Activated naive CD8-positive, alpha-beta T cell treated with anti-CD3 and anti-CD28 coated beads for 36 hours (primary cell): ENCODE measurements at places on chromosomes 7 and 10. TPM values are rescaled to one million over a fixed set of nuclear protein-coding genes. Genes with fewer than 3 reads are reported as not detected.

DNA sequence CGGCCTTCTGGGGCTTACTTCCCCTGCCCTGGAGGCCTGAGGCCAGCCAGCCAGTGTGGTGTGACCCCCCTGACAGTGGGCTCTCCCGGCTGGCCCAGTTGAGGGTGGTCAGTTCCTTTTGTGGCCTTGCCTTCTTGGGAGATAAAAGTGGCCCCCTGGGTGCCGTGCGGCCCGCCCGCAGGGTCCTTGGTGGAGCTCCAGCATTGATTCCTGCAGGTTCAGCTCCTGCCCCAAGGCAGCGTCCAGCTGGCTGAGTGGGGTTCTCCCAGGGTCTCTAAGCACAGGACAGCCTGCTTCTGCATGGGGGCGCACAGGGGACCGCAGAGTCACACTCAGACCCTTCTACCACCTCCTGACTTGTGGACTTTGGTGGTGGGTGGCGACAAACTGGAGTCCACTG lies 62.1 kb downstream of the CUX1 start:
- H3K27me3 ChIP-seq, result no peaks in the 10 kb centered on the region
- peaks cover 33% of the 10 kb centered on the region for H3K4me1 ChIP-seq
- no peak overlapping the region for H3K4me3 ChIP-seq
- H3K27ac ChIP-seq, result no peak overlapping the region
- DNase-seq, result no peak
- H3K36me3 ChIP-seq, result peaks cover 3% of the 10 kb centered on the region

EBF3 gene
- total RNA-seq, result not detected

- no peaks in the 10 kb centered on the region for H3K27me3 ChIP-seq
- no peak overlapping the region for H3K27ac ChIP-seq
- no peak overlapping the region for H3K4me3 ChIP-seq
These were observed 114.9 kb downstream of the DPP6 start for GRCh38 chr7:154167051-154167450.

DNA sequence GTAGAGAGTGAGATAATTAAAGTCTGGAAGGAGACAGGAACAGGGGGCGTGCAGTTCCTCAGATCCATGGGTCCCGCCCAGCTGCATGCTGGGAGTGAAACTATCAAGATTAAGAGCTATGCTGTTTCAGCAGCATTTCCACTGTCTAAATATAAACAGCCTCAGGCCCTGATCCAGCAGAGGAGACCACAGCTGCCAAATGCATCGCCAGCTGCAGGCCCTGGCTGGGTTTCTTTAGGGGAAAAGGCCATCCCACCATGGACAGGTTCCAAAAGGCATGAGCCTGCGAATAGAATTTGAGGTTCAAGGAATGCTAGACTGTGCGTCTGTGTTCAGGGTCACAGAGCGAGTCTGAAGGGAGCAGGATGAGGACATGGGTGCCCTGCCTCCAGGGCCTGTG lies 411.4 kb downstream of the PAXIP1 start:
- H3K36me3 ChIP-seq, result no peaks in the 10 kb centered on the region
- DNase-seq, result no peak
- H3K4me1 ChIP-seq, result no peaks in the 10 kb centered on the region
- no peak overlapping the region for H3K27ac ChIP-seq

GIMAP6 gene
- total RNA-seq, result 34.2 TPM

DNA sequence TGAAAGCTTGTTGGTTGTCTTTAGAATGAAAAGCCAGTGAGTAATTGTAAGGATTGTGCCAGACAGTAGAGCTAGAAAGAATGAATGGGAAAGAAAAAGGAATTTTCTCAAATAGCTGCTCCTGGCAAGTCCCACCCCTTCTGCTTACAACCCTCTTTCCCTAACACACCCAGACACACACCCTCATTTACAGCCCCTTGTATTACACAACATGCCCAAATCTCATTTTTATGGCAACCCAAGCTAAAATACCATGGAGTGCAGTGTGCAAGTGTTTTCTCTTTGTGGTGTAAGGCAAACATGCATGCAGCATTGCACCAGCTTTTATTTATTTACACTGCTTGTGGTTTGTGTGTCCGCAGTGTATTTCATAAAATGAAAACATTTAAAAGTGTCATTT lies 1.5 kb downstream of the PRKAR2B start:
- H3K27me3 ChIP-seq, result peaks cover 42% of the 10 kb centered on the region
- peaks cover 8% of the 10 kb centered on the region for H3K4me1 ChIP-seq
- DNase-seq, result no peak
- H3K27ac ChIP-seq, result no peak overlapping the region
- no peak overlapping the region for H3K4me3 ChIP-seq

GRCh38 chr7:50553973-50554372 lies 11.2 kb downstream of the DDC start:
- no peaks in the 10 kb centered on the region for H3K4me1 ChIP-seq
- no peak overlapping the region for H3K27ac ChIP-seq
- no peak for DNase-seq
- H3K36me3 ChIP-seq, result no peaks in the 10 kb centered on the region
- H3K4me3 ChIP-seq, result no peak overlapping the region

ELN gene
- not detected for total RNA-seq

GRCh38 chr7:12569673-12570072 lies 847 bp upstream of the SCIN start:
- DNase-seq, result no peak
- H3K27ac ChIP-seq, result no peak overlapping the region

TSPAN12 gene
- not detected for total RNA-seq

PLA2G12B gene
- not detected for total RNA-seq

HKDC1 gene
- 0.28 TPM for total RNA-seq

DNA sequence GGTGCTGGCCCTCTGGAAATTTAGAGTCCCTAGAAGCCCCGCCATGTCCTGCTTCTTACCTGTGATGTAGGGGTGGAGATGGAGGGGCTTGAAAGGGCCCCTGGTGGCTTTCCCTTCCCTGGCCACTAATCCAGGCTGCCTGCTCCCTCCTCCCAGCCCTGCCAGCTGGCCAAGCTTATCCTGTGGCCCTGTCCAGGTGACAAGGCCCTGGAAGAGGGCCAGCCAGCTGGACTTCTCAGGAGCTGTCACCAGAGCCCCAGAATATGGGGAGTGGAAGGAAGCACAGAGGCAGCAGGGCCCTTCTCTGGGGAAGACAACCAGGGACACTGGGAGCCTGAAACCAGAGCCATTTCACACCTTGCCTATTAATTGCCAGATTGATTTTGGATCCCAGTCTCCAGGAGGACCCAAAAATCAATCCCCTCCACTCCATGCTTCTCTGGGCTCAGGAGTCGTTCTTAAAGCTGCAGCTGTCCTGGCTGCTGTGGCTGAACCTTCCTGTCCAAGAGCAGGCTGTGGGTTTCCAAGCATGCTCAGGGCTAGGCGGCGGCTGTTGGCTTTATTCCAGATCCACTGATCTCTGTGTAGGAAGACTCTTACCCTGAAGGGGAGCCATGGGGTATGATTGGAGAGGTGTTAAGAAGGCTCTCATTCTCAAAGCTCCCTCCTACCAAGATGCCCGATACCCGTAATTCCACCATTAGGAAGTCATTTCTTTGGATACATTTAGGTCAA lies 52.6 kb upstream of the PCBD1 start:
- no peaks in the 10 kb centered on the region for H3K27me3 ChIP-seq
- no peak for DNase-seq
- no peaks in the 10 kb centered on the region for H3K36me3 ChIP-seq
- H3K27ac ChIP-seq, result no peak overlapping the region

GRCh38 chr7:75880242-75880641 lies 1.4 kb downstream of the RHBDD2 start:
- H3K4me3 ChIP-seq, result peak overlapping the region; percentile 90
- DNase-seq, result no peak
- peaks cover 24% of the 10 kb centered on the region for H3K4me1 ChIP-seq
- H3K27ac ChIP-seq, result peak overlapping the region; percentile 88

ANKRD30A gene
- not detected for total RNA-seq

GRCh38 chr7:116799916-116800315 lies 62.5 kb upstream of the CAPZA2 start:
- no peak overlapping the region for H3K4me3 ChIP-seq
- peaks cover 19% of the 10 kb centered on the region for H3K27me3 ChIP-seq
- no peak overlapping the region for H3K27ac ChIP-seq
- no peaks in the 10 kb centered on the region for H3K36me3 ChIP-seq
- no peak for DNase-seq

GRCh38 chr10:55305285-55305684 lies 504.3 kb upstream of the PCDH15 start:
- H3K27me3 ChIP-seq, result no peaks in the 10 kb centered on the region
- H3K4me3 ChIP-seq, result no peak overlapping the region
- H3K4me1 ChIP-seq, result no peaks in the 10 kb centered on the region
- H3K36me3 ChIP-seq, result no peaks in the 10 kb centered on the region
- no peak for DNase-seq

DNA sequence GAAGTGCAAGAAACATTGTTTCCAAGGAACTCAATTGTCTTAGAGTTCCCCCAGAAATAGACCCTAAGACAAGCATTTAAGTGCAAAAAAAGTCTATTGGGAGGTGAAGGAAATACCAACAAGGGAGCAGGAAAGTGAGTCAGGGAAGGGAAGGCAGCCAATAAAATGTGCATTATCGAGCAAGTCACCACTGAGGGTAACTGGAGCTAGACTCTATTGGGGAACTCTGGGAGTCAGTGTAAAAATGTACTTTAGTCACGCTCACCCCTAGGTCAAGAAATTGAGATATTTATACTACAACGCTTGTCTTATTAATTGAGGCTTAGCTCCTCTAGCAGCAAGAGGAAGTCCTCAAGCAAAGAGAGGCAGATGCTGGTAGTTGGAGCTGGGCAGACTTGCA lies 137.7 kb downstream of the RTKN2 start:
- H3K4me1 ChIP-seq, result peaks cover 6% of the 10 kb centered on the region
- H3K4me3 ChIP-seq, result no peak overlapping the region
- H3K36me3 ChIP-seq, result peaks cover 12% of the 10 kb centered on the region
- DNase-seq, result no peak
- H3K27ac ChIP-seq, result no peak overlapping the region
- no peaks in the 10 kb centered on the region for H3K27me3 ChIP-seq

DNA sequence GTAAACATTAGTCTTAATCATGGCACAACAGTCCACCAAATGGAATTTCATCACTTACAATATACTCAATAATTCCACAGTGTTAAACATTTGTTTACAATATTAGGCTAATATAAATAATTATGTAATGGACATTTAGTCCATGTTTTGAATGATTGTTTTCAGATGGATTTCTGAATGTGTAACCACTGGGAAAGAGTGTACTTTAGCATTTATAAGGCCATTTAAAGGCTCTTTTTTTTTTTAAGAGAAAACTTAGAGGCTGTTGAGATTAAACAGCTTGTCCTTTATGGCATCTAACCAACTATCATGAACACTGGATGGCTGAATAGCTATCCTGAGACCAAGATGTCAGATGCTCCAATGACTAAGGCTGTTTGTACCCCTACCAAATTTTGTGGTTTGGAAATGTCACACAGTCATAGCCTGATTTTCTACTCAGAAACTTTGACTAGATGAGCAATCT lies 248.3 kb upstream of the GLI3 start:
- no peaks in the 10 kb centered on the region for H3K36me3 ChIP-seq
- no peak for DNase-seq
- H3K27me3 ChIP-seq, result peaks cover 11% of the 10 kb centered on the region
- no peaks in the 10 kb centered on the region for H3K4me1 ChIP-seq
- H3K27ac ChIP-seq, result no peak overlapping the region
- no peak overlapping the region for H3K4me3 ChIP-seq

MAP3K8 gene
- total RNA-seq, result 18.5 TPM

DNA sequence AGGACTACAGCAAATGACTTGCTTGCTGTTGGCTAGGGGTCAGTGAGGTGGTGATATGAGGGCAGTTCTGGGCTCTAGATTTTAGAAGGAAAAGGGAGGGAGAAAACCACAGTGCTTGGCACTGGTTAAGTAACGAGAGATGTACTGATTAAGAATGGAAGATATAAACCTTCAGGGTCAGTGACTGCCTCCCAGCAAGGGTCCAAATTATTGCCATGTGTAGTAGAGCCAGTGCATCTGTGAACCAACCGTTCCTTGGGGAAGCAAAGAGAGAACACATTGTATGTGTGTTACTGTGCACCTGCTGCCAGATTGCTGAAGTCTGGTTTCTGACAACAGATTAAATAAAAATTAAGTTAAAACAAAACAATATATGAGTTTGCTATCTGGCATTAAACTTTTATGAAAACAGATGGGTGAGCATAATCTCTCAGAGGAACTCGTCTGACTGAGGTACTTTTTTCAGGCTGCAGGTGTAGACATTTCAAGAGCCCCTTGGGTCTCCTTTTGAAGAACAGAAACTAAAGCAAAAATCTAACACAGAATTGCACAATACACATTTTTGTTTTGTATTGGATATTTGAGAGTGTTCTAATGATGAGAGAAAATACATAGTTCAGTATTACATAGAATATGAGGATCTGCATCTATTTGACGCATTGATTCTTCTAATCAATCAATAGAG lies 1120.6 kb downstream of the SORCS3 start:
- H3K27me3 ChIP-seq, result no peaks in the 10 kb centered on the region
- H3K36me3 ChIP-seq, result no peaks in the 10 kb centered on the region
- no peak for DNase-seq
- no peak overlapping the region for H3K27ac ChIP-seq
- H3K4me1 ChIP-seq, result no peaks in the 10 kb centered on the region
- no peak overlapping the region for H3K4me3 ChIP-seq

AKR1C4 gene
- total RNA-seq, result not detected

GRCh38 chr7:491292-491957 lies 28.2 kb downstream of the PDGFA start:
- no peak for DNase-seq
- no peaks in the 10 kb centered on the region for H3K27me3 ChIP-seq
- no peaks in the 10 kb centered on the region for H3K4me1 ChIP-seq
- no peak overlapping the region for H3K27ac ChIP-seq
- no peaks in the 10 kb centered on the region for H3K36me3 ChIP-seq
- H3K4me3 ChIP-seq, result no peak overlapping the region

GRCh38 chr10:7098160-7098762 lies 312.6 kb downstream of the SFMBT2 start:
- no peaks in the 10 kb centered on the region for H3K27me3 ChIP-seq
- H3K4me1 ChIP-seq, result no peaks in the 10 kb centered on the region
- H3K36me3 ChIP-seq, result no peaks in the 10 kb centered on the region
- DNase-seq, result no peak

LIPN gene
- total RNA-seq, result not detected

GSDME gene
- 7.5 TPM for total RNA-seq

DNA sequence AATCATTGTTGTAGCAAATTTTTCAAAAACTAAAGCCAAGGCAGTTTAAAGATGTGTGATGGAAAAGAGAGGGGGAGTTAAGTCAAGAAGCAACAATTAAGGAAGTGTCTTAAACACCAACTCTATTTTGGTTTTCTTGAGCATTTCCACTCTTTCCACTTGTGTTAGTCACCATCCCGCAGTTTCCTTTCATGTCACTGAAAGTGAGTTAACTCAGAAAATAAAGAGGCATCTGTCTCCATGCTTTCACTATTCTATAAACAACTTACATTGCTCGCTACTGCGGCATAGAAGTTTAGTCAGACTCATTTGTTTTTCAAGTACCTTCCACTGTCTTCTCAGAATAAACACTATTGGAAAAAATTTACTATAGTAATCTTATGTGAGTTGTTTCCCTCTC lies 284.9 kb upstream of the SEMA3D start:
- H3K4me1 ChIP-seq, result peaks cover 6% of the 10 kb centered on the region
- DNase-seq, result no peak
- H3K36me3 ChIP-seq, result no peaks in the 10 kb centered on the region

FEZF1 gene
- not detected for total RNA-seq

- H3K4me1 ChIP-seq, result peaks cover 3% of the 10 kb centered on the region
- H3K4me3 ChIP-seq, result no peak overlapping the region
- no peak for DNase-seq
- H3K27me3 ChIP-seq, result peaks cover 32% of the 10 kb centered on the region
- no peak overlapping the region for H3K27ac ChIP-seq
These were observed 19.3 kb downstream of the PAPOLB start for GRCh38 chr7:4842319-4843064.
